ENCODE measurements at places on chromosomes 11 and 22.
A peak's percentile ranks its signal among the peaks of the same experiment; 100 is the strongest.

GRCh38 chr11:125084057-125084416 is 20.9 kb downstream of the SLC37A2 start:
- no peak for DNase-seq

GRCh38 chr22:19961868-19962245 is 20.2 kb upstream of the TXNRD2 start:
- DNase-seq: no peak

DNA sequence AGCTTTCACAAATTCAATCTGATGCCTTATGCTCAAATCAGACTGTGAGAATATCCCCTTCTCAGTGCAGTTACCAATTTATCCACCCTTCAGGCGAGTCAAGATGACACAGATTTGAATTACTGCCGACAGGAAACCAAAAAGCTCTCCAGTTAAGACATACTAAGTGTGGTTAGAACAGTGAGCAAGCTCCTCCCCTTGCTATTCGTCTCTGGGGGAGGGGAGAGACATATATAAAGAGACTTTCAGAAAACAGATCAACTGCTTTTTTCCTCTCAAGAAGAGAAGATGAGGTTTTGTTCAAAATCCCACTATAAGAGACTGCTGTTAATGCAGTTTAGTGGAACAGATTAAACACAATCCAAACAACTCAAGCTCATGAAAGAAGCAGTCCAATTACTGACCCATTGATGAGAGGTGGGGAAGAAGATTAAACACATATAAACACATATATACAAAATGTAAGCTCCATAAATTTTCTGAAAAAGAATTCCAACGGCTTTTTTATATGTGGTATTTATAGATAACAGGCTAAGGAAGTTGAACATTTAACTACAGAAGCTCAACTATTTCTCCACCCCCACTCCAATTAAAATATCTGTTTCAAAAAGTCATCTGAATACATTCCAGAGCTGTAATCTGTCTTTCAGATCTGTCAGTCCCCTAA is 102.7 kb downstream of the MRTFA start:
- DNase-seq: no peak

GRCh38 chr11:70466596-70466995 is 68.3 kb downstream of the CTTN start:
- no peak for DNase-seq

GRCh38 chr11:114821621-114822412 is 143.5 kb downstream of the NXPE2 start:
- DNase-seq: no peak

DNA sequence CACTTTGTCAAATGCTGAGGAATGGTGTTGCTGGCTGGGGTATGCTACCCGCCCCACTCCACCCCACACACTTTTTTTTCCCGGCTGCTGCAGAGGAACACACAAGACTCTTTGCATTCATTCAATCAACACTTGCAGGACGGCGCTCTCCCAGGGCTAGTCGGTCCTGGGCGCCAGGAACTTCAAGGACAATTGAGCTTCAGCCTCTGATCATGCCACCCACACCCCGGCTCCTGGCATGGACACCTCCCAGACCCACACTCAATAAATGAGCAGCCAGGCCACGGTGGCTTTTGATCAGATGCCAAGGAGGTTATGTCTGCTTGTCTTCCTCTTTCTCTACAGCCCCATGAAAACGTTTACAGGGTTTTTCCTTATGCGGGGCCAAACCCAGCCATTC is 19.8 kb downstream of the TPST2 start:
- DNase-seq: no peak

DNA sequence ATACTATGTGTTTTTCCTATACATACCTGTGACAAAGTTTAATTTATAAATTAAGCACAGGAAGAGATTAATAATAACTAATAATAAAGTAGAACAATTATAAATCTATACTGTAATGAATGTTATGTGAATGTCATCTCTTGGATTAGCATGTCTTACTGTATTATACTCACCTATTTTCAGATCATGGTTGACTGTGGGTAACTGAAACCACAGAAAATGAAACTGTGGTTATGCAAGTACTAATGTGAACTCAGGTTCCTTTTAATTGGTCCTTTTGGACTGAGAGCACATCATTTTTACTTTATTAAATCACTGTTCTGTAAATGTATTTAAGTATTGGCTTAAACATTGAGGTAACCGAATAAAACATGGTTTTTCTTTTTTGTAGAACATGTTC is 108.8 kb downstream of the PPP6R3 start:
- no peak for DNase-seq

DNA sequence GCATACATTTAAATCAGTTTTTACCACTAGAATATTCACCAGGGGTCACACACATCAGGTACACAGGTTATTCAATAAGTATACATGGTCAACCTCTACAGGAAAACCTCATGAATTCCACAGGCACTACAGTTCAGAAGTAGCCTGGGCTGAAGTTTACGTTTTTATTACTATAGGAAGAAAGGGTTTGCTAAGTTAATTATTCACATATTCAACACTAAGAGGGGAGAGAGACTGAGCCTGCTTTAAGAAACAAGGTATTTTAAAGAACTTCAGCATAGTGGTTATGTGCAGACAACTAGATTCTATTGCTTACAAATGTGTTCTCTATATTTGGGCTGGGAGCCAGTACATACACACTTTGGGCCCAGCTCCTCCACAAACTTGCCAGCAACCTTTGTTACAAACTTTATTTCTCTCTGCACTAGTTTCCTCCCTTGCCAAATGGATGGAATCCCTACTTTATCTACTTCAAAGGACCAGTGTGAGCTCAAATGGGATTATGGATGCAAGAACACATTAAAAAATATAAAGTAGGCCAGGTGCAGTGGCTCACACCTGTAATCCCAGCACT is 31.9 kb downstream of the IL18BP start:
- no peak for DNase-seq

DNA sequence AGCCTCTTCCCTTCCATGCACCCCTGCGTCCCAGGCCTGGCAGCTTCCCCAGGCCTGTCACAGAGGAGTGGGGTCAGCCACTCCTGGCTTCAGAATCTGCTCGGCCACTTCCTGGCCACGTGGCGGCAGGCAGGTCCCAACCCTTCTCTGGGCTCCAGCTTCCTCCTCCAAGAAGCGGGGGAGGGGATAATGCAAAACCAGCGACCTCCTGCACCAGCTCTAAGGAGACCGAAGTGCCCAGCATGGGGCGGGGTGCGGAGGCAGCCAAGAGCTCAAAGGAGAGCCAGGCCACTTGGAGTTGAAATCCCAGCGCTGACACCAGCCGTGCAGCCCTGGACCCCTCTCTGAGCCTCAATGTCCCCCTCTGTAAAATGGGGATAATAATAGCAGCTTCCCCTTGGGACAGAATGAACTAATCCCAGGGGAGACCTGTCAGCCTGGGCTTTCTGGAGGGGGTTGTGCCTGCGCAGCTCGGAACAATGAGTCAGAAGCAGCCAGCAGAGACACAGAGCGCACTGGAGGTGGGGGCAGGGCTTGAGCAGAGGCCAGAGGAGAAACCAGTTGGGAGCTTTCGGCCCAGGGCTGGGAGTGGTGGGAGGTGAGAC is 22.8 kb upstream of the PICK1 start:
- peak; percentile 77 for DNase-seq

- peak; percentile 47 for DNase-seq
These were observed 163.6 kb downstream of the NTM start for GRCh38 chr11:131533998-131534397.

- DNase-seq: no peak
These were observed 7.7 kb downstream of the TOM1 start for GRCh38 chr22:35307372-35307771.

GRCh38 chr11:63909591-63910506 is 7.1 kb downstream of the RCOR2 start:
- DNase-seq: no peak

DNA sequence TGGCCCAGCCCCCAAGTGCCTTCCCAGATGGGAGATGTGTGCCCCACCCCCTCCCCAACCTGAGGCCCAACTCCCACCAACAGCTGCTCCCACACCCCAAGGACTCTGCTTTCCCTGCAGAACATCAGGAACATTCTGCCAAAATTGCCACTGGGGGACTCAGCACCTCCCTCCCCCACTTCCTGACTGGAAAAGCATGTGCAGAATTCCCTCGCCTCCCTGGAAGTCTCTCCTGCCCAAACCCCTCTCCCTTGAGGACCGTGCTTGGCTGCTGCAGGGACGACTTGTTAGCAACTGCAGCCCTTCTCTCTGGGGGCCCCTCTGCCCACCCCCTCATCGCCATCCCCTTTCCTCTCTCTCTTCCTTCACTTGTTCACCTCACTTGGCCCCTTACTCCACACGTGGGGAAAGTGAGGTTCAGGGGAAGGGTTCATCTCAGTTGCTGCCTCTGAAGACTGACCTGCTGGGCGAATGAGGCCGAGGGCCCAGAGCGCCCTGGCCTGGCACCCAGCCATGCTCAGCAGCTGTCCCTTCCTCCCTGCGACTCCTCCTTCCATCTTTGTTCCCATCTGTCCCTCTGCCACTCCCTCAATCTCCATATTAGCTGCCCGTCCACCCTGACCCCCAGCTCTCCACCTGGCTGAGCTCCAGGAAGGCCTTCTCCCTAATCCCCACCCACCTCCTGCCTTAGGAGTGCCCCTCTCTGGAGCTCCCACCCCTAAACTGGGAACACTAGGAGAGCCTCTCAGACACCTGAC is 105.1 kb downstream of the CHST1 start:
- DNase-seq: no peak

DNA sequence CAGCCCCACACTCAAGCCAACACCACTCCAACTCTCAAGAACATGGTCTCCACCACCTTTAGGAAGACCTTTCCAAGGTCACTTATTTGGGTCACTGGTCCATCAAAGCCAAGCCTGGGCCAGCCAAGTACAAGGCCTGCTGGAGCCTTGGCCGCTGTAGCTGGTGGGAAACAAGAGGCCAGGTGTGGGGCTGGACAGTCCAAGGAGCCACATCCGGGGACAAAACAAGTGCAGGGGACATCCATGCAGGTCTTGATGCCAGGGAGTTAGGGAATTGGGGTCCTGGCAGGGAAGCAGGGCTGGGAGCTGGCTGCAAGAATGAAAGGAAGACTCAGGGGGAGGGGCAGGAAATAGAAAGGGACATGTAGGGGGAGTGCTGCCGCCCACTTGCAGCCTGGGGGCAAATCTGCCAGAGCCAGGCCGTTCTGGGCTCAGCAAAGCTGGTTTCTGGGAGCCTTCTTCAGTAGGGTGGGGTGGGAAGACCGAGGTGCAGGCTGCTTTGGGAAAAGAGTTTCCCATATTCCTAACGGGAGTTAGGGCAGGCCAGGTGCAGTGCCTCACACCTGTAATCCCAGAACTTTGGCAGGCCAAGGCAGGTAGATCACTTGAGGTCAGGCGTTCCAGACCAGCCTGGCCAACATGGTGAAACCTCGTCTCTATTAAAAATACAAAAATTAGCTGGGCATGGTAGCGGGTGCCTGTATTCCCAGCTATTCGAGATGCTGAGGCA is 69.5 kb upstream of the ATXN10 start:
- DNase-seq: no peak

GRCh38 chr11:70090961-70091381 is 12.9 kb downstream of the ANO1 start:
- no peak for DNase-seq

GRCh38 chr22:50416996-50417395 is 57.8 kb downstream of the SBF1 start:
- DNase-seq: no peak

DNA sequence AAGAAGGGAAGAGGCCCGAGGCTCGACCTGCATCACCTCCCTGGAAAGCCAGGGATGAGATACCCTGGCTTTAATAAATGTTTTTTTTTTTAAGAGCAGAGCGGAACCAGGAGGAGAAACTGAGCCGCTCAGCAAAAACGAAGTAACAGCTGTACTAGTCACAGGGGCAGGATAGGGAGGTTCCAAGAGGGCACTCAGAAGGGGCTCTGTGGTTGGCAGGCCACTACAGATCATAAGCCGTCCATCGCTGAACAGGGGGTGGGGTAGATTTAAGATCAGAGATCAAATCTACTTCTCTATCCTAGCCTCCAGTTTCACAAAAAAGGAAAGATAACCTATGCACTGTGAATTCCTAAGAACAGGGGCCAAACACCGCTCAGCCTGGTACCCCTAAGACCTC is 625 bp downstream of the EIF3D start:
- no peak for DNase-seq
